ENCODE measurements at places on chromosomes 4 and X. TPM values are rescaled to one million over a fixed set of nuclear protein-coding genes. Genes with fewer than 3 reads are reported as not detected.

The PASD1 gene
- not detected for total RNA-seq

The NLRP2B gene
- total RNA-seq: not detected

- no peaks in the 10 kb centered on the region for H3K36me3 ChIP-seq
- DNase-seq: no peak
- H3K4me3 ChIP-seq: no peak overlapping the region
- H3K27ac ChIP-seq: no peak overlapping the region
- H3K4me1 ChIP-seq: no peaks in the 10 kb centered on the region
- H3K27me3 ChIP-seq: no peaks in the 10 kb centered on the region
These were observed 388.9 kb downstream of the PPARGC1A start for GRCh38 chr4:23500894-23501449.

DNA sequence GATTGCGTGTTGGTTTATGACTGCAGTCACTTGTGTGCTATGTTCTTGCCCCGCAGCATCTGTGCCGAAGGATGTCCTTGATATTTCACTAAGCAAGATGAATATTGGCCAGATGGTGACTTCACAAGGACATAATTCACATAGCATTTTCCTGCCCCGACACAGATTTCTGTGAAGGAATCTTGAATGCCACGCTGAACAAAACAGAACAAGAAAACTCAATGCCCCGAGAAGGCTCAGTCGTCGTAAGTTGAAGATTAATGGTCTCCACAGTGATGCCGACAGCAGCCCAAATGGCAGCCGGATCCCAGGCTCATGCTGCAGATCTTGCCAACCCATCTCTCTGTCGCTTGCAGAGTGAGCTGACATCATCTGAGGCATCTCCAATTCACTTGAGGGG is 145.9 kb downstream of the CPEB2 start:
- H3K27ac ChIP-seq: no peak overlapping the region
- no peak for DNase-seq
- peaks cover 15% of the 10 kb centered on the region for H3K27me3 ChIP-seq
- no peaks in the 10 kb centered on the region for H3K4me1 ChIP-seq
- no peaks in the 10 kb centered on the region for H3K36me3 ChIP-seq

DNA sequence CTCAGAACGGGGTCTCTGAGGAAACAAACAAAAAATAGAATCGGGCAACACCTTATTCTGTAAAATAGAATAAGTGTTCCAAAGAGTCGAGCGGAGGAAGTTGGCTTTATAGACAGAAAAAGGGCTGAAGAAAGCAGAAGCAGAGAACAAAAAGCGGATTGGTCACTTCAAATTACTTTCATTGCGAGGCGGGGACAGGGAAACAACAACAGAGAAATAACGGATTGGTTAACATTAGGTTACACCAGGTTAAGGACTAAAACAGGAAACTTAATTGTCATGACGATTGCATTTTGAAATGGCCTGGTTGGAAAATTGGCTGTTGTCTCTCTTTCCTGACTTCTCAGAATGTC is 433 bp upstream of the COQ2 start:
- H3K27ac ChIP-seq: peak overlapping the region; percentile 100
- no peaks in the 10 kb centered on the region for H3K27me3 ChIP-seq
- DNase-seq: peak; percentile 35
- peaks cover 5% of the 10 kb centered on the region for H3K36me3 ChIP-seq

- peak; percentile 28 for DNase-seq
- H3K36me3 ChIP-seq: no peaks in the 10 kb centered on the region
- peak overlapping the region; percentile 80 for H3K27ac ChIP-seq
- H3K4me3 ChIP-seq: peak overlapping the region; percentile 86
- no peaks in the 10 kb centered on the region for H3K27me3 ChIP-seq
These were observed 18.2 kb downstream of the PTTG2 start for GRCh38 chr4:37978248-37978924.

The ZCCHC18 gene
- 1.4 TPM for total RNA-seq

GRCh38 chr4:57607566-57608180 is 497.5 kb upstream of the IGFBP7 start:
- no peak for DNase-seq
- H3K4me1 ChIP-seq: no peaks in the 10 kb centered on the region
- H3K27me3 ChIP-seq: no peaks in the 10 kb centered on the region
- H3K36me3 ChIP-seq: no peaks in the 10 kb centered on the region

- peaks cover 35% of the 10 kb centered on the region for H3K27me3 ChIP-seq
- no peak overlapping the region for H3K27ac ChIP-seq
- no peaks in the 10 kb centered on the region for H3K36me3 ChIP-seq
- H3K4me1 ChIP-seq: peaks cover 15% of the 10 kb centered on the region
- peak overlapping the region; percentile 79 for H3K4me3 ChIP-seq
These were observed 855 bp downstream of the GPRASP2 start for GRCh38 chrX:102712981-102713625.

The CFAP47 gene
- total RNA-seq: not detected

GRCh38 chr4:43360296-43360695 is 467.8 kb downstream of the GRXCR1 start:
- no peak for DNase-seq
- no peak overlapping the region for H3K4me3 ChIP-seq
- H3K36me3 ChIP-seq: no peaks in the 10 kb centered on the region
- H3K27me3 ChIP-seq: no peaks in the 10 kb centered on the region
- H3K4me1 ChIP-seq: no peaks in the 10 kb centered on the region

DNA sequence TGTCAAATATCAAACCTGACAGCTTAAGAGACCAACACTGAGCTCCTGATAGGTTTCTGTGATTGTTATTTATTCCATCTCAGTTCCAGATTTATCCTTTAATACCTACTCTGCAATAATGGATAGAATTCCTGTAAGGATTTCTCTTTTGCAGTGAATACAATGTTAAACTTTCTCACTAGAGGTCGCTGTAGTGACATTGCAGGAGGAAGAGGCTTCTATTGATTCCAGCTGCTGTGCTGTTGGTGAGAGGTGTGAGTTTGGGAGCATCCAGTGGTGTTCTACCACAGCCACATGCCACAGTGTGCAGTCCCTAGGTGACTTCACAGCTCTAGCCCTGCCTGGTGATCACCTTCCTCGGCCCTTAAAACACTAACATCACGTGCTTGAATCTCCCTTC is 34.6 kb upstream of the DCAF8L2 start:
- H3K27ac ChIP-seq: no peak overlapping the region
- H3K36me3 ChIP-seq: no peaks in the 10 kb centered on the region
- no peak for DNase-seq
- no peaks in the 10 kb centered on the region for H3K27me3 ChIP-seq

GRCh38 chr4:127148165-127148564 is 484.6 kb upstream of the INTU start:
- H3K4me1 ChIP-seq: no peaks in the 10 kb centered on the region
- H3K4me3 ChIP-seq: no peak overlapping the region
- H3K36me3 ChIP-seq: no peaks in the 10 kb centered on the region

The NAP1L3 gene
- 2.5 TPM for total RNA-seq

- no peaks in the 10 kb centered on the region for H3K36me3 ChIP-seq
- no peak overlapping the region for H3K27ac ChIP-seq
- H3K27me3 ChIP-seq: peaks cover 8% of the 10 kb centered on the region
- no peak for DNase-seq
- H3K4me3 ChIP-seq: no peak overlapping the region
These were observed 87.5 kb upstream of the PTPN13 start for GRCh38 chr4:86506591-86506990.

DNA sequence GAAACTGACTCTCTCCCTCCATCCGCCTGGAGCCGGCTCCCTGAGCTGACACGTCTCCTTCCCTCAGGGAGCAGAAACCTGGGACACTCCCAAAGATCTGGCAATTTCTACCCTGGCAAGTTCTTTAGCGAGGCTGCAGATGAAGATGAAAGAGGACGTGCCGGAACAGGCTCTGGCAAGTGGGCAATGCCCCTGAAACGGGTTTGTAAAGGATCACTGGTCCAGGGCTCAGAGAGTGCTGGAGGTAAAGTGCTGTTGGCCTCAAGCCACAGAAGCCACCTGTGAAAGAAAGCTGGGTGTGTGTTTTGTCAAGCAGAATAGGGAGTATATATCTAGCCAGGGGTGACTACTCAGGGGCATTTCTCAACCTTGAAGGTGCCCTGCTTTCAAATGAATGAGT is 131.4 kb upstream of the ATP6AP2 start:
- H3K36me3 ChIP-seq: no peaks in the 10 kb centered on the region
- H3K27ac ChIP-seq: no peak overlapping the region
- no peaks in the 10 kb centered on the region for H3K4me1 ChIP-seq
- DNase-seq: no peak
- no peak overlapping the region for H3K4me3 ChIP-seq

- no peaks in the 10 kb centered on the region for H3K36me3 ChIP-seq
These were observed 37.2 kb downstream of the WDR44 start for GRCh38 chrX:118383120-118383519.

DNA sequence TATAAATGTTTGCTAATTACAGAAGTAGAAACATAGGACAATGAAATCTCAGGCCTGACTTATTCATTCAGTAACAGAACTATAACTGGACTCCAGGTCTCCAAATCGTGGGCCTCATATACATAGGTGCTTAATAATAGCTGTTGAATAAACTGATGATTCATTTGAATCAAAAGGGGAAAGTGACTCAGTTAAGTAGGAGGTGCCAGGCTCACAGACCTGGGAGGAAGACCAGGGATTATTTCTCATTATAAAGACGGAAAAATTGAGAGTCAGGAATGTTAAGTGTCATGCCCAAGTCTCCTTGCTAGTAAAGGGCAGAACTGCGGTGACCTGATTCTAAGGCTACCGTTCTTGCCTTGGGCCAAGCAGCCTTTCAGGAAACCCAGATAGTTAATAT is 131.5 kb downstream of the HS3ST1 start:
- peaks cover 9% of the 10 kb centered on the region for H3K4me1 ChIP-seq
- no peak for DNase-seq
- H3K36me3 ChIP-seq: no peaks in the 10 kb centered on the region
- H3K27ac ChIP-seq: no peak overlapping the region
- H3K4me3 ChIP-seq: no peak overlapping the region

The DGKK gene
- not detected for total RNA-seq

DNA sequence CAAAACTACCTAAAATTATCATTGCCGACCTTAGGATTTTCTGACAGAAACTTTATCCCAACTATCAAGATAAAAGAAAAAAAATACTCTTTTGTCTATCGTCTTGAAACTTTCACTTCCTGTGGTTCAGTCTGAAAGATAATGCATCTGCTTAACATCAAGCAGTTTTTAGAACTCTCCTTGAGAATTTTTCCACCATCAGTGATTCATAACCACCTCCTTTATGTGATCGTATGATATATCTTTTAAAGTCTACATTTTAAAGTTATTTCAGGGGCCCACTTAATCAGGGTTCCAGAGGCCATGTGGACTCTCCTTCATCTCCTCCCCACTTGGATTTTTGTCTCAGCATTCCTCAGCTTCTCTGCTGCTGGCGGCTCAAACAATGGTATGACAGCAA is 272.8 kb upstream of the TENM3 start:
- no peaks in the 10 kb centered on the region for H3K4me1 ChIP-seq
- no peak overlapping the region for H3K27ac ChIP-seq
- no peak overlapping the region for H3K4me3 ChIP-seq
- no peak for DNase-seq
- no peaks in the 10 kb centered on the region for H3K27me3 ChIP-seq

- no peak for DNase-seq
- H3K4me3 ChIP-seq: no peak overlapping the region
- no peak overlapping the region for H3K27ac ChIP-seq
- H3K27me3 ChIP-seq: no peaks in the 10 kb centered on the region
These were observed 364.6 kb upstream of the NOCT start for GRCh38 chr4:138650929-138651448.

DNA sequence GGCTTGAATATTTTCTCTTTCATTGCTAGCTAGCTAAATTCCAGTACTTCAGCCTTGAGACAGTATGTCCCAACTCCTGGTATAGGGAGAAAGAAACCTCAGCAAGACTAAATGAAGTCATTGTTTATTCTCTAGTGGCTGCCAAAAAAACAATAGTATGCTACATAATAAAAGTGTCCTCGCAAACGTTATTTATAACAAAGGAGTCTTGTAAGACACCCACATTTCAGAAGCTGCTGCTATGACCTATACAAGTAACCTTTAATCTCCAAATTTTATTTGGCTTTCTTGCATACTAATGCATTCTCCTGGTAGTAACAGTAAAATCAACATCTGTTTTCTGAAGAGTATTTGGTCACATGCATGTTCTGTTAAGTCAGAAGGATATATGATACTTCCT is 28.8 kb downstream of the NEK1 start:
- no peaks in the 10 kb centered on the region for H3K36me3 ChIP-seq
- no peak for DNase-seq
- H3K27me3 ChIP-seq: no peaks in the 10 kb centered on the region
- no peak overlapping the region for H3K4me3 ChIP-seq

DNA sequence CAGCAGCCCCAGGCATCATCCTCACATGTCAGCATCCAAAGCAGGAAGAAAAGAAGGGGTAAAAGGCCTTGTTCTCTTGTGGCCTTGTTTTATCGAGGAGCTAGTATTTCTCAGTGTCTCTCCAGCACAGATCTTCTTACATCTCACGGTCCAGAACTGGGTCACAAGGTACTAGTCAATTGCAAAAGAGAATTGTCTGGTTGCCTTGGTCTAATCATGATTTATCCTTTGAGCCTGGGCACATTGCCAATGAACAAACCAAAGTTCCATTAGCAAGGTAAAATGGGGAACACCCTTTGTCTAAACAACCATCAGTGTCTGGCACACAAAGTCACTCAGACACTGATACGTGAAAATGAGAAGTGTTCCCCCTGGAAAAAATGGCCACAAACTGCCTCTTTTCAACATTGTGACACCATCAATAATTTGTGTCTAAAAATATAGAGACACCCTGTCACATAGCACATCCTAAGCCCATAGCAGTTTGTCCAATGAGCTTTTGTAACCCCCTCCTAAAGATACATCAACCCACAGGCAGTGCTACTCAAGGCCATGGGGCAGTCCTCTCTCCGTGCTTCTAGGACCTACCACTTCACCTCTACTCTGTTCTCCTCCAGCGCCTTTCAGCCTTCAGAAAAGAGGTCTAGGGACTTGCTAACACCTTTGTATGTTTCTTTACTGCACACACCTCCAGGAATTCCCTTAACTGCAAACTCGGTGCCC is 534.4 kb downstream of the MID1IP1 start:
- H3K36me3 ChIP-seq: no peaks in the 10 kb centered on the region
- peaks cover 44% of the 10 kb centered on the region for H3K4me1 ChIP-seq

- DNase-seq: no peak
- no peak overlapping the region for H3K4me3 ChIP-seq
- H3K36me3 ChIP-seq: no peaks in the 10 kb centered on the region
These were observed 64.2 kb downstream of the GEMIN8 start for GRCh38 chrX:13965531-13965930.

GRCh38 chr4:76211769-76212708 is 1.6 kb downstream of the SCARB2 start:
- H3K27me3 ChIP-seq: no peaks in the 10 kb centered on the region
- no peak for DNase-seq
- H3K36me3 ChIP-seq: peaks cover 3% of the 10 kb centered on the region
- H3K4me3 ChIP-seq: peak overlapping the region; percentile 78

The INPP4B gene
- total RNA-seq: 67.3 TPM

DNA sequence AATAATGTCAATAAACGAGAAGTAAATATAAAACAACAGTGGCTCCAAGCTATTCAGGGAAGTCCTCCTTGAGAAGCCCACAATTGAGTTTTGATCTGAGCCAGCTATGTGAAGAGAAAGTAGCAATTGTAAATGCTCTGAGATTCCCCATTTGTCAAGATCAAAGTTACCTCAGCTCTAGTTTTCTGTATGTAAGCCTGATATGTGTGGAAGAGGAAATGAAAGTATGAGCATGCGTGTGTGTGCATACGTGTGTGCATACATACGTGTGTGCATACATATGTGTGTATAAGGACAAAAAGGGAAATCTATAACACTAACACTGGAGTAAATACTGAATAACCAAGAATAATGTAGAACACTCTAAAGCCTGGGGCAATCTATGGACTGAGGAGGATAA is 130.3 kb downstream of the SCFD2 start:
- H3K36me3 ChIP-seq: peaks cover 2% of the 10 kb centered on the region
- H3K4me3 ChIP-seq: no peak overlapping the region
- H3K27ac ChIP-seq: no peak overlapping the region
- H3K27me3 ChIP-seq: no peaks in the 10 kb centered on the region

All from activated T-cell treated with anti-CD3 and anti-CD28 coated beads, Interleukin-2, amount 50 U/mL, for 72 hours (primary cell).